SIG-M5 (cell line): ENCODE measurements at places on chromosomes 13 and 19.

- no peak for DNase-seq
Measured at GRCh38 chr19:55379174-55379573, 2.5 kb downstream of the TMEM190 start.

GRCh38 chr13:88925954-88926353, 1254.8 kb downstream of the SLITRK5 start:
- no peak for DNase-seq

GRCh38 chr19:4597975-4598671, 38.6 kb upstream of the SEMA6B start:
- DNase-seq: no peak

DNA sequence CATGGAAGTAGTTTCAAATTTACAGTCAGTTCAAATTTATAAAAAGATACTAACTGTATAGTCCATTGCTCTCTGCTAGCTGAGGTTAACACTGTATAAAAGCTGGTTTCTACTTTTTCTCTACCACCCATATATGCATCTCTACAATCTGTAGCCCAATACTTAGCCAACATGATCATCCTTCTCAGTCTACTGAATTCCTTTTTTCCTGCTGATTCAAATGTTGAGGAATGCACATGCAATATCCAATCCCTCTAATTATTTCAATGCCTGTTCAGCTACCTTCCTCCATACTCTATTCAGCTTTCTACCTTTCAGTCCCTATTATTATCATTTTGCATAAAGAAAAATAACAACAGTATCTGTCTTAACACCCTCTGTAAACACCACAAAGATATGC, 15.6 kb downstream of the KPNA3 start:
- no peak for DNase-seq

DNA sequence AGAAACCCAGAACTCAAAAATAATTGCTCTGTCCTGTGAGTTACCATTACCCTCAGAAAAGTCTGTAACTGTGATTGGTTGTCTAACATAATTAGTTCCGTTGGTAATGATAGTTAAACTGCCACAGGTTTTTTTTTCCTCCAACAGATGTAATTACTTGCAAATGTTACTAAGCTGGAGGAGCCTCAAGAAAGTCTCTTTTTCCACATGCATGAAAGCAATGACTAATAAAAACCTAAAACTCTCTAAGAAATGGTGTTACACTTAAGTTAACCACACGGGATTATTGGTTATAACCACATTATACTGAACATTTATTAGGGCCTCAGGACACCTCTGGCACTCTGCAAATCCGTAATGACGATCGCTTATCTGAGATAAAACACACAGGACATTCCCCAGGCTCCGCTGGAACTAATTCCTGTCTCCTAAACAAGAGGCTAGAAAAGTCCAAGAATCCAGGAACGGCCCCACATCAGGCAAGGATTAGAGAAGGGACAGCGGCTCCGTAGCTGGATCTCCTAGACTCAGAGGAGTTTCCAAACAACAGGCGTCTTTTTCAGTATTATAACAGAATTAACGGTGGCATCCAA, 753 bp downstream of the ZNF235 start:
- DNase-seq: no peak

GRCh38 chr13:68715651-68716050, 1392.0 kb upstream of the ATXN8OS start:
- DNase-seq: no peak

GRCh38 chr13:26048741-26049140, 3.1 kb downstream of the SHISA2 start:
- DNase-seq: no peak

GRCh38 chr13:20197361-20197834, 4.7 kb upstream of the GJB2 start:
- DNase-seq: no peak

GRCh38 chr13:72104656-72105180, 237.7 kb upstream of the DACH1 start:
- no peak for DNase-seq

- DNase-seq: no peak
Measured at GRCh38 chr19:44747739-44748425, 626 bp upstream of the BCL3 start.

- no peak for DNase-seq
Measured at GRCh38 chr13:101686003-101686402, 233.5 kb downstream of the ITGBL1 start.

GRCh38 chr19:38742296-38742695, 2.0 kb downstream of the CAPN12 start:
- DNase-seq: no peak

- no peak for DNase-seq
Measured at GRCh38 chr13:74168263-74168675, 34.1 kb upstream of the KLF12 start.

DNA sequence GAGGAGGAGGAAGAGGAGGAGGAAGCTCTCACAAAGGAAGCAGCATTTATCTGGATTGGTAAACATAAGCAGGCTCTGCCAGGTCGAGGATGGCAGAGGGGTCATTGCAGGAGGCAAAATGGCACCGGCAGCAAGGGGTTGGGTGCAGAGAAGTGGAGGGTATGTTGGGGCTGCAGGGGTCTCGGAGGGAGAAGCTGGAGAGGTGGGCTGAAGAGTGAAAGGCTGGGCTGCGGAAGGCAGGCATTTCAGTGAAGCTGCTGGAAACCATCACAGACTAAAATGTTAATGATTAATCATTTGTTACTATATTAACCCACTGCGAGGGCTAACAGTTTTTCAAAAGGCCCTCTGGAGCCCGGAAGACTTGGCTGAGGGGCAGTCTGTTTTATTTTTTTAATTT, 24.6 kb downstream of the TPT1 start:
- no peak for DNase-seq

GRCh38 chr13:110358381-110358780, 51.3 kb downstream of the COL4A2 start:
- DNase-seq: no peak

- DNase-seq: no peak
Measured at GRCh38 chr19:17579661-17580244, 24.3 kb downstream of the COLGALT1 start.
